Stimulated activated CD4-positive, alpha-beta T cell treated with anti-CD3 and anti-CD28 coated beads, Interleukin-1b, Interleukin-23, amount 100 ng/mL, for 1 hour (primary cell): ENCODE measurements at places on chromosomes 3 and 15.

GRCh38 chr3:9266716-9267115, 17.3 kb upstream of the SRGAP3 start:
- no peak for DNase-seq

GRCh38 chr3:178522200-178523052, 13.8 kb upstream of the KCNMB2 start:
- DNase-seq, result no peak

- DNase-seq, result no peak
These were observed 44.6 kb downstream of the TFG start for GRCh38 chr3:100753846-100754245.

DNA sequence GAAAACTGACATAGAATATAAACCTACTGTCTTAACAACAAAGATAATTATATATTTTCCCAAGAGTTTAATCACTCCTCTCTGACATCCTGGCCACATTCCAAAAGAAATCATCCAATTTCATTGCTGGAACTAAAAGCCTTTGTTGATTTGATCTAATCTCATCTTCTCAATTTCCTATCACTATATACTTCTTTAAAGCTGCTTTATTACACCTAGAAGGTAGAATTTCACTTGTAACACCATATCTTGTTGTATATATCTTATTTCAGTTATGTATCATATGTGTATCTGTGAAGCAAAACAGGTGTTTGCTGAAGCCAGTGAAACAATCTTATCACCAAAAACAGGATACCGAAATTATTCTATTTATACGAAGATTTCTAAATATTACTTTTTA, 740.2 kb downstream of the ROBO1 start:
- no peak for DNase-seq

- DNase-seq, result no peak
These were observed 4.4 kb upstream of the BRPF1 start for GRCh38 chr3:9727041-9727595.

DNA sequence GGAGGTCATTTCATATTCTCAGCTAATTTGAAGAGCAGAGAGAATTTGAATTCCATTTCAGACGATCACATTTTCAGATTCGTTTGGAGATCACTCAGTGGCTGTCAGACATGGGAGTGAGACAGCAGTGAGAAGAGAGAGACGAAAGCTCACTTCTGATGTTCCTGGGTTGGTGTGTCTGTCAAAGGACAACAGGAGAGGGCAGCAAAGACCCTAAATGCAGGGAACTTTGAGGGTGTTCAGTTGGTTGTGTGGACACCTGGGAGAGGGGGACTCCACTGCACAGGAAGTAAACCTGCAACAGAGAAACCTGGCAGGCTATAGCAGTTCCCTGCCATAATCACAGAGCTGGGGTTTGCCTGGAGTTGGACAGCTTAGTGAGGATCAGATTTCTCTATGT, 675.1 kb downstream of the SQOR start:
- DNase-seq, result no peak

DNA sequence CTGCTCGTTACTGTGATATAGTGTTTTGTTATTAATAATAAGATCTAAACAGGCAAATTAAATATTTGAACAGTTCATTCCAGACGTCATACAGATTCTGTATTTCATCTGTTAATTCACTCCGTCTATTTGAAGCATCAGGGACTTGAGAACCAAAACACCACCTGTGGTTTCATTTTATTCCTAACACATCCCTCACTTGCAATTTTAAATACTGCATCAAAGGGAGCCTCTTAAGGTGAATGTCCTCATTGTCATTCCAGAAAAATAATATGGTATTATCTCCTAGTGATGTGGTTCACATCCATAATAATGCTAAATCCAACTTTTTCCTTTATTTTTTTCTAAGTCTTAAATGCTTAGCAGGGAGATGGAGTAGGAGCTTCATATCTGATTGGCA, 1390.9 kb upstream of the CADM2 start:
- no peak for DNase-seq

DNA sequence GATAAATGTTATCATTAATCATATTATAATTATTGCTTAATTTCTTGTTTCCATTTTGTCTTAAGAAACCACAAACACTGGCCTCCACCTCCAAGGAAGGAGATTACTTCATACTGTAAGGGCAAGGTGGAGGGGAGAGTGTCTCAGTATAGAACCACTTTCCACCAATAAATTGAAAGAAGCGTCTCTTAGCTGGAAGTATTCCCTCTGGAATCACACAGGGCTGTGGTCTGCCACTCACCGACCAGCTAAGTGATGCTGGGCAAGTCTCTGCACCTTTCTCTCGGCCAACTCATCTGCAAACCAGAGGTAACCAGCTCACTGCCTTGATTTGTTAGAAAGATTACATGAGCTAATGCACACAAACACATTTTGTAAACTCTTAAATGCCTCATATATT, 63.1 kb downstream of the EIF4E3 start:
- no peak for DNase-seq

DNA sequence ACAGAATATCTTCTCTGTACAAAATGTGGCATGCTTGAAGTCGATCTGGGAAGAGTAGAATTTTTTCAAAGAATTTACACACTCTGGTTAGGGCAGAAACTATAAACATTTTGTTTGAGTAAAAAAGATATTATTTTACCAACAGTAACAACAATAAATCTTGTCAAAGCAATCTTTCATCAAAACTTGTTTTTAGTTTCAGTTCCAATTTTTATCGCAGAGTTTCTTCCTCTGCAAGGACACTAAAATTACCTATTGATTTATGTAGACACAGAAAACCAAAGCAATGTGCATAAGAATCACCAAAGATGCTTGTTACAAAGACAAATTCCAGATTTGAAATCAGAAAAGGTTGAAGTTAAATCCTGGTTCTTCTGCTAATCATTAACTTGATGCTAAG, 61.9 kb downstream of the CGGBP1 start:
- no peak for DNase-seq

DNA sequence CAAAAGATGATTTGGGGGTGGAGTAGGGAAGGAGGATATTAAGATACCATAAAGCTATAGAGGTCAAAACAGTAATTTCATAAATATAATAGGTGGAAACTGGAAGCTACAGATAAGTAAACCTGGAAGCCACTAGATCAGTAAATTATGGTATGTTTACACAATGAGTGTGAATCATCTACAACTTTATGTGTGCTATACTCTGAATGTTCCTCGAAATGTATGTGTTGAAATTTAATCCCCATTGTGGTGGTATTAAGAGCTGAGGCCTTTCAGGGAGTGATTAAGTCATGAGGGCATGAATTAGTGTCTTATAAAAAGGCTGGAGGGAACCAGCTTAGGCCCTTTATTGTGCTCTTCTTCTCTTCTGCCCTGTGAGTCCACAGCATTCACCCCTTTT, 25.2 kb downstream of the EOMES start:
- no peak for DNase-seq

GRCh38 chr3:172107403-172107802, 68.0 kb downstream of the FNDC3B start:
- DNase-seq, result no peak

GRCh38 chr15:33846142-33846541, 122.2 kb upstream of the CHRM5 start:
- DNase-seq, result no peak

DNA sequence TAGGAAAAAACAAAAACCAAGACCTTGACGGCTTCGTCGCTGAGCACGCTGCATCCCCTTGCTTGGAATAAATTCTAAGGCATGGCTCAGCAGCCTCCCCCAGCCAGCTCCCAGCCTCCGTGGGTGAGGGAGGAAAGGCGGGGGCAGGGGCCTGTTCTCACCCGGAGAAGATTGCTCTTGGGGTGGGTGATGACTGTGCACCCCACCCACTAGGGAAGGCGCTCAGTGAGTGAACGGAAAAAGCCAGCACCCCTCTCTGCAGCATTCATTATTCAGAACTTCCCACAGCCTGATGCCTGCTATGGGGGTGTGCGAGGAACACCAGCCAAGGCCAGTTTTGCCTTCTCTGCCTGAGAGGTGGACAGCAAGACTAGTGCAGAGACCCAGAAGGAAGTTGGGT, 19.3 kb upstream of the NTRK3 start:
- DNase-seq, result no peak

GRCh38 chr3:56681984-56682461, 1.0 kb downstream of the TASOR start:
- no peak for DNase-seq

GRCh38 chr15:62105266-62105665, 38.5 kb downstream of the C2CD4A start:
- DNase-seq, result no peak

DNA sequence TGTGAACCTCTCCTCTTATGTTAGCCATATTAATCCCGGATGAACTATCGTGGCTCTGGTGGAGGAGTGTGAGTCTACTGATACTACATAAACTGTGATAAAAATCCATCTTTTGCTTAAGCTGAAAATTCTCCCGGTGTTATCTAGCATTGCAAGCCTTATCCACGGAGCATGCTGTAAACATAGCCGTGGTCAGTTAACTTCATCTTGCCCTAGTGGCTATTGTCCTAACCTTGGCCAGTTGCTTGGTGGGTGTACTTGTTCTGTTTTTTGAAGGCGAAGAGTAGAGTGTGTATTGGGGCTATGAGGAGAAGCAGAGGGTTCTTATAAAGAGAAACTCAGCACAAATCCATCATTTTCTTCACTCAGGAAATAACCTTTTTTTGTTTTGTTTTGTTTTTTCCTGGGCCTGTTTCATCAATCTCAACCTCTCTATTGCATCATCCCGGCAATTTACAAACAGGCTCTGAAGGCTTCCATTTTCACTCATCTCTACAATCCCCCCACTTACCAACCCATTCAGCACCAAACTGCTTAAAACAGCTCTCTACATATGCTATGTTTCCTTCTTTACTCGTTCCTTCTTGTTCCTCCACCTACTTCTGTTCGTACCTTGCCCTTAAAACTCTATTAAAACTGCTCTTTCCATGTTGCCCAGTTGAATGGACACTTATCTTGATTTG, 135.5 kb upstream of the PTX3 start:
- no peak for DNase-seq

GRCh38 chr3:197375001-197375441, 76.6 kb upstream of the DLG1 start:
- DNase-seq, result no peak

DNA sequence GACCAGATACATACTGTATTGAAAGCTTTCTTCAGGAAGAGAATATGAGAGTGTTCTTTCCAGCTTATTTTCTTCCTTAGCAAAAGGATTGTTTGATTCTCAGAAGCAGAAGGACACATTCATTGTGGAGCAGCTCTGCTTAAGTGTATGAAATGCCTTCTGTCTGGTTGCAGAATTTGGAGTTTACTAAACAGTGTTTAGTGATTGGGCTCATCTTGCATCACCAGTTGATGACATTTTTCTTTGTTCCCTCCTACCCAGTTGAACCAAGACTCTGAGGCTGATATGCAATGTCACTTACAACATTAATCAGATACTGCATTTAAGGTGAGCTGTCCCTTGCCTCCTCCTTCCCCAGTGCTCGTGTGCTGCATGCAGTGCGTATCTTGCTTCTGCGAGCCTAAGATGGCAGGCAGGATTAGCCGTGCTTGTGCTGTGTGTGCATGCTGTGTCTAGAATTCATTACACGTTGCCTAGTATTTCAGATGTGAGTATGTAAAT, 18.4 kb downstream of the ZBTB38 start:
- DNase-seq, result no peak

DNA sequence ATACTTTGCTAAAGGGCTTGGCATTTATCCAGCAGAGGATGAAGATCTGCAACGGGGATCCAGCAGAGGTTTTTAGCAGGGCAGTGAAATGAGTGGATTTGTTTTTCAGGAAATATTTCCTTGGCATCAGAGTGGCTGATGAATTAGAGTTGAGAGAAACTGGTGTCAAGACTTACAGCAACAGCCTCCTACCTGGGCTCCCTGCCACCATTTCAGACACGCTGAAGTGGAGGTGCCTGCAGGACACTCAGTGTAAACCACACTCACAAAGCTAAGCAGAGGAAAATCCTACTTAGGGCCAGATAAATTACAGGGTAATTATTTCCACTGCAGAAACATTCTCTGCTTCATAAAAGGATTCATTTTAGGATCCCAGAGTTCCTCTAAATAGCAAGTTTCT, 519.7 kb downstream of the FGF12 start:
- no peak for DNase-seq

- no peak for DNase-seq
These were observed 122.3 kb upstream of the PTPRG start for GRCh38 chr3:61439122-61439458.

GRCh38 chr3:82423268-82424030, 662.0 kb upstream of the GBE1 start:
- DNase-seq, result no peak

GRCh38 chr3:190337301-190337700, 15.1 kb upstream of the CLDN1 start:
- no peak for DNase-seq

GRCh38 chr3:114552527-114552812, 258.6 kb downstream of the TIGIT start:
- no peak for DNase-seq

DNA sequence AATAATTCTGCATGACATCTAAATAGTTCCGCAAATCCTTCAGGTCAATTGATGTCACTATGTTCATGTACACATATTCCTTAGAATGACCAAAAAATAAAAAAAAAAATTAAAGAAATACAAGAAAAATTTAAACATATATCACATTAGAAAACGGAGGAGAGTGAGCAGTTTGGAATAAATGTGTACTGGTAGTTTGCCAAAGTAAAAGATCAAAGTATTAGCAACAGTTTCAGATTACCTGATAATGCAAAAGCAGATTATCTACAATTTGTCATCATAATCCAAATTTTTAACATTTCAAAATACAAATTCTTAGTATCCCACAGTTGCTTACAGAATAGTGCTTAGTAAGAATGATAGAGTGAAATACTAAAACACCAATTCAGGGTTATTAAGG, 1.9 kb downstream of the DLG1 start:
- DNase-seq, result no peak

DNA sequence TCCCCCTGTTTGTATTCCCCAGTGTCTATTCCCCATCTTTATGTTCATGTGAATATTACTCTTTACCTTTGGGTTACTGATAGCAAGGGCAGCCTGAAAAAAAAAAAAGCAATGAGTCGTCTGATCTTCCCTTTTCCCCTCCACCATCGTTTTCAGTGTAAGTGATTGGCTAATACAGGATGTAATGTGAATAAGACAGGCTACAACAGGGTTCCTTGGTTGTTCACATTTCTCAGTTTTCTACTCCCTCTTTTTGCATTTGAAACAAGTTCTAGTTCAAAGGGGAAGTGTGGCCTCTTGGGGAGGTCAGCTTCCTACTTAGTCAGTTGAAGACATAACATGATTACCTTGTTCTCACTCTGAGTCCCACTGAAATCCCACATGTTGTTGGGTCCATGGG, 278.0 kb upstream of the TRIM42 start:
- no peak for DNase-seq

DNA sequence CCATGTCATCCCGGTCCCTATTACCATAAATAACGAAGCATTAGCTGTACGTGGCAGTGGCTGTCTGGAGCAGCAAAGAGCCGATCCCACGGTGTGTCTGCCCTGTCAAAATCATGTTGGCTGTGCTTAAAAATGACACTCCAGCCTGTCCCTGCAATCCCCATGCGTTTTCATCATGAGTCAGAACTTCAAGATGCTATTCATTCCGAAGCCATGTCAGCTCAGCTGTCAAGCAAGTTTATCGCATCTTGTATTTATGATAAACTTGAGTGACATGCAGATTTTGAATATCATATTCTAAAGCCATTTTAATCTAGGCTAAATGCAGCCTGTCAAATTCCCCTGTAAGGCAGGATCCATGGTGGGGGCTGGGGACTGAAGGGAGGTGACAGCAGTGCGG, 152.4 kb downstream of the TJP1 start:
- no peak for DNase-seq

GRCh38 chr3:59867185-59868002, 817.6 kb upstream of the CFAP20DC start:
- DNase-seq, result no peak

- no peak for DNase-seq
These were observed 38.5 kb upstream of the LIPC start for GRCh38 chr15:58393241-58393662.
